ENCODE measurements at places on chromosomes 6 and 20. TPM values are rescaled to one million over a fixed set of nuclear protein-coding genes. Genes with fewer than 3 reads are reported as not detected.

Gene PLA2G7
- polyA plus RNA-seq = 1.1 TPM

Gene IRF4
- 0.21 TPM for polyA plus RNA-seq

Gene ARG1
- 0.72 TPM for polyA plus RNA-seq

Gene DYNLRB1
- 164 TPM for polyA plus RNA-seq

Gene COL10A1
- 0.10 TPM for polyA plus RNA-seq

Gene INSM1
- 8.2 TPM for polyA plus RNA-seq

Gene MDFI
- polyA plus RNA-seq = 22.1 TPM

Gene BPIFB1
- not detected for polyA plus RNA-seq

Gene TNF
- 1.5 TPM for polyA plus RNA-seq

Gene ROS1
- polyA plus RNA-seq = 1.6 TPM

Gene ZNF133
- 22.1 TPM for polyA plus RNA-seq
